Stimulated activated naive CD4-positive, alpha-beta T cell (primary cell): ENCODE measurements at places on chromosomes 12 and 14.

- no peak for DNase-seq
Observed at GRCh38 chr14:65922142-65922541, 509.6 kb downstream of the FUT8 start.

DNA sequence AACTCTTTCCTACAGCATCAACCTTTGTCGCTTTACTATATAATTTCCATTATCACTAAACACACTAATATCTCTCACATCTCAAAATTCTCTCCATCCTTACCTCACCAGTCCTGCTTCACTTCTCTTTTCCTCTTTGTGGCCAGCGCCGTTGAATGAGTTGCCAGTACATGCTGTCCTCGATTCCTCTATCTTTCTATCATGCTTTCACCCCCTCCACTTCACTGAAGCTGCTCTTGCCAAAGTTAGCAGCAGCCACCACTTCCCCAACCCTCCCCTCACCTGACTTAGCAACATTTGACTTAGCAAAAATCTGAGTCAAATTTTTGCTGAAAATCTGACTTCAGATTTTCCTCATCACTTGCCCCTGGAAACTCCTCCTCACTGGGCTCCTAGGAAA is 210.4 kb downstream of the ANO6 start:
- no peak for DNase-seq

DNA sequence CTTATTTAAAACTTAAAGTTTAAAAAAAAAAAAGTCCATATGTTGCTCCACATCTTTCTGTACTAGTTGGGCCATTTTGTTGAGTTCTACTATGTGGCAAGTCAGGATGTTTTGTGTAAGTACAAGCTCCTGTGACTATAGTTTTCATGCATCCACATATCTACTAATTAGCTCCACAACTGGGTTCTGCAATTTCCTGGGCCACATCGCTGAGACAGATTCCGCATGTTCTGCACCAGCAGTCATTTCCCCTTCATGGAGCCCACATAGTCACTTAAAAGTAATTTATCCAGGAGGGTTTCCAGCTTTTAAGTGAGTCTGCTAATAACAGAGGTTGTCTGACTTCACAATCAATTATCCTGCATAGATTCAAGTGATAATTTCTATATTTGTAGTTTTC is 461.4 kb downstream of the ZFP36L1 start:
- no peak for DNase-seq

- no peak for DNase-seq
Observed at GRCh38 chr12:23767834-23768233, 181.6 kb downstream of the SOX5 start.

DNA sequence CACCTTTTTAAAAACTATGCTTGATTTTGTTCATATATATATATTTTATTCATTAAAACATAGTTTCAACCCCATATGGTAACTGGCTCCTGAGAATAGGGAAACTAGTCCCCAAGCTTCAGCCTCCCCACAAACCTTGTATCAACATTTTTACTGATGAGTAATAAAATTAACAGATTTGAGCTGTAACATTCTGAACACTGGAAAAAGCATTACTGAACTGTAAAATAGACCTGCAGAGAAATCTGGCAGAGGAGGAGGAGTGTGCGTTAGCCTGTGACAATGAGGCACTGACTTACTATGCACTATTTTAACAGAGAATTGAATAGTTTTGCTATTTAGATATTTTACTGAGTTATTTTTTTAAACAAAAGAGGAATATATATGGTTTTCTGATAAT is 43.1 kb downstream of the FRS2 start:
- no peak for DNase-seq
